ENCODE measurements at places on chromosomes 3 and 15.

DNA sequence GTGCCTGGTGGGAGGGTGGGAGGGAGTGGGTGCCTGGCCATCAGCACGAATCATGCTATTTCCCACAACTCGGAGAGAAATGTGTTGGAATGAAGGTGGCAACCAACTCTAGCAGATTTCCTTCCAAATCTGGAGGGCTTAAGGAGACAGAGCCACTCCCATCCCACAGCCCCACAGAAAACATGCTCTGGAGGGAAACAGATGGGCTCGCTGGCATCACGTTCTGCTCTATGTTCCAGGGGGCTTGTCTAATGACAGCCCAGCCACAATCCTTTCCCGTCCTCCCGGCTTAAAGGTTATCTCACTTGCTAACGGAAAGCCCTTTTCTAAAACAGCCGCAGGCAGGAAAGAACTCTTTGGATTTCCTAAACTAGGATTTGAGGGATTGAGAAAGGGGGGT, 65.3 kb downstream of the ADAMTS17 start:
- DNase-seq = no peak

DNA sequence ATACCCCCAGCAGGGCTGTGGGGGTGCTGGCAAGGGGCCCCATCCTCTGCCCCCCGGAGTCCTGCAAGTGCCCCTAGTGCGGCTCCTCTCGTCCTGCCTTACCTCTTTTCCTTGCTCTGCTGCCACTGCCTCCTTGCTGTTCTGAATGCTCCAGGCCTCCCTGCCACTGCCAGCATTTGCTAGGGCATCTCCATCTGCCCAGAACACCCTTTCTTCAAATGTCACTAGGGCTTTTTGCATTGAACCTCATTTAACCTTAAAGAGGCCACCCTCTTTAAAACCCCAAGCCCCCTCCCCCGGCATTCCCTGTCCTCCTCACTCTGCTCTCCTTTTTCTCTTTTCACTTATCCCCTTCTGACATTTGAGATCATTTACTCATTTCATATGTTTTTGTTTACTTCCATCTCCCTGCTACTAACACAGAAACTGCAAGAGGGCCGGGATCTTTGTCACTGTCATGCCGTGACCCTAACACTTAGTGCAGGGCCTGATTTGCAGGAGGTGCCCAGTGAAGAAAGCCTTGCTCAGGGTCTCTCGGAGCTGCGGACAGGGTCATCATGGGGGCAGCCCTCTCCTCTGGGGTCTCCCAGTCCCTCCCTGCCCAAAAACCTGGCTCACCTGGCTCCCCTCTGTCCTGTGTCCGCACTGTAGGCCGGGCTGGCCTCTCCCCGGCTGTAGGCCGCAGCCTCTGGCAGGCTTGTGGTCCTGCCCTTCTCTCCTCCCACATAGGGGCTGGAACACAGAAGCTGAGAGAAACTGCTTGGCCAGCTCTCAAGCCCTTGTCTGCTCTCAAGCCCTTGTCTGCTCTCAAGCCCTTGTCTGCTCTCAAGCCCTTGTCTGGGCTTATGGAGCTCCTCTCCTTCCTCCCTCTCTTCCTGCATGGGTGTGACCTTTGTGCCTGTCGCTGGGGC, at the start of gene ACOX2:
TSS of gene ACOX2 (minus strand) at position 690 of the 911 bp plus-strand sequence. CDS start 2,084 bp downstream, outside the sequence.
- no peak for DNase-seq

- no peak for DNase-seq
These were observed 24.2 kb downstream of the PFKFB4 start for GRCh38 chr3:48532271-48532976.

- DNase-seq = no peak
These were observed 47.8 kb downstream of the LRRK1 start for GRCh38 chr15:100966997-100967396.

DNA sequence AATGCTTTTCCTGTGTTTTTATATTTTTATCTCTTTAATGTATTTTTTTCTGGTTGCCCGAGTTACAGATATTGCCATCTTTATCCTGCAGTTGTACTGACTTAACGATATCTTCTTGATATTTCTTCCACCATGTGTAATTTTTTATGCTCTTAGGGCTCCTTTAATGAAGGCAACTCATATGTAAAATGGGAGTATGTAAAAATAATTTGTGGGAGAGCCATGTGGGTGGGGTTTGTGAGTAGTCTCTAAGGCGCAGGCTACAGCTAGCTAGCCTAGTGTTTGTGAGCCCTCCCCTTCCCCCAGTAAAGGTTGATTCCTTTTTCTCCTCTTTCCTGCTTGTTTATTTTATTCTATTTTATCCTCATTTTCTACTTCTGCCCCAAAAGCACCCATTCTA, 38.1 kb downstream of the UBE2E1 start:
- DNase-seq = no peak

GRCh38 chr15:42705336-42705735, 31.6 kb downstream of the CDAN1 start:
- no peak for DNase-seq

DNA sequence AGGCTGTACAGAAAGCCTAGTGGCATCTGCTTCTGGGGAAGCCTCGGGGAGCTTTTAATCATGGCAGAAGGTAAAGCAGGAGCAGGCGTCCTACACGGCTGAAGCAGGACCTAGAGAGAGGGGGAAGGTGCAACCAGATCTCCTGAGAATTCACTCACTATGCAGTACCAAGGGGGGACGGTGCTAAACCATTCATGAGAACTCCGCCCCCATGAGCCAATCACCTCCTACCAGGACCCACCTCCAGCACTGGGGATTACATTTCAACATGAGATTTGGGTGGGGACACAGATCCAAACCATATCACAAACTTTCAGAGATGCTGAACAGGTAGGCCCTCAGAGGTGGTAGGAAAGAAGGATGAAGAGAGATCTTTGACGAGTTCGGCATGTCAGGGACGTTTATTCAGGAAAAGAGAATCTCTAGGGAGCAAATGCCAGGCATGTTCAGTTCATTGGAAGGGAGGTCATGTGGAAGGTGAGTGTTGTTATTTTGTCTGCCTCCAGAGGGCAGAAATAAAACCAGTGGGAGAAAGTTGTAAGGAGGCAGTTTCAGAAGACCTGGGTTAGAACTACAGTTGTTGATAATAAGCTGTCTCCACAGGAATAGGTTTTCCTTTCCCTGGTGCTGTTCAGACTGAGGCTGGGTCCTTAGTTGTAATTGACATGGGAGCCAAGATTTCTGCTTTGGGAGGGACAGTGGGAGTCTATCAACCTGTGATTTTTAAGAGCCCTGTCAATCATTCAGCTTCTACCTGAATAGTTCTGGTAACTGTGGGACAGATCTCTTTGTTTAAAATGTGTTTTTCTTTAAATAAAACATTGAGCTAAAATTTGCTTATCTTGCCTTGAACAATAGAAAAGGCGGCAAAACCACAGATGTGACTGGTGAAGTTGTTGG, 4.3 kb upstream of the FNDC3B start:
- no peak for DNase-seq

DNA sequence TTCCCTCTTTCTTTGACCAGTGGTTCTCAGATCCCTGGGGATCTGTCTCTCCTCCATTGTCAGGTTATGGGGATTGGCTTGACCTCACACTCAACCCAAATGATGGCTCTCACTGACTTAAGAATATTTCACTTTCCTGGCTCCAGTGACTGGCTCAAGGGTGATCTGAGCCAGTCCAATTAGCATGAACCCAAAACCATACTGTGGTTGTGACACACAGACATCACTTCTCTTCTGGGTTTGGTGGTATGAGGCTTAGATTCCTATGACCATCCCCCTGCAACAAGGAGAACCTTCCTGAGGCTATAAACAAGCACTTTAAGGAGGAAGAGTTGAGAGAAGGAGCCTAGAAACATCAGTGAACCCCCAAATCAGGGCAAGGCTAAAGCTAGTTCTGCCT, 85.8 kb downstream of the KCNAB1 start:
- DNase-seq = no peak

DNA sequence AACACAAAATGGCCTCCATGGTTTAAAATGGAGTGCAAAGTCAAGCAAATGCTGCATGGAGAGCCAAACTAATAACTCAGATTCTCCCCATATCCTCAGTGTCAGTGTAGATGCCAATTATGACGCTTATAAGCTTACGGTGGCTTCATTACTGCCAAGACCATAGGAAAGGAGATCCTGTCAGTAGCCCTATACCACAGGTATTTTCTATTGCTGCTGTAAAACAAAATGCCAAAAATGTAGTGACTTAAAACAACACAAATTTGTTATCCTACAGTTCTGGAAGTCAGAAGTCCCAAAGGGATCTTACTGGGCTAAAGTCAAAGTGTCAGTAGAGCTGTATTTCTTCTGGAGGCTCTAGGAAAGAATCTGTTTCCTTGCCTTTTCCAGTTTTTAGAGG, 149.8 kb upstream of the GBE1 start:
- no peak for DNase-seq

All from activated CD8-positive, alpha-beta memory T cell treated with anti-CD3 and anti-CD28 coated beads for 1 hour (primary cell).